ENCODE measurements at places on chromosomes 5 and 9.

DNA sequence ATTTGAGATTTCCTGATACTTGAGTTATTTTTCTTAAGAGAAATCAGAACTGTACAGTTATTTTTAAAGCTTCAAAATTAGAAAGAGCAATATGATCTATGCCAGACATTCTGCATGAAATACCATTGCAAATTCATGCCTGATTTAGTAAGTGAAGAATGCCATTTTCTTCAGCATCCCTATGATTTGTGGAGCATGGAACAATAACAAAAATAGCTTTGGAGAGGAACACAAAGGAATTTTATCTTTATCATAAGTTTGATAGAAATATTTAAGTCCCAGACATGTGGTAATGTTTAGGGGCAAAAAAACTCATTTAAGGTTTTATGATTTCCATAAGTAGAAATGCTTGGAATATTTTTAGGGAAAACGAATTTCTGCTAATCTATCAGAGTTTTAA is 1863.4 kb downstream of the EFNA5 start:
- DNase-seq, result no peak

GRCh38 chr5:1217596-1218206 is 7.5 kb upstream of the SLC6A18 start:
- DNase-seq, result no peak

DNA sequence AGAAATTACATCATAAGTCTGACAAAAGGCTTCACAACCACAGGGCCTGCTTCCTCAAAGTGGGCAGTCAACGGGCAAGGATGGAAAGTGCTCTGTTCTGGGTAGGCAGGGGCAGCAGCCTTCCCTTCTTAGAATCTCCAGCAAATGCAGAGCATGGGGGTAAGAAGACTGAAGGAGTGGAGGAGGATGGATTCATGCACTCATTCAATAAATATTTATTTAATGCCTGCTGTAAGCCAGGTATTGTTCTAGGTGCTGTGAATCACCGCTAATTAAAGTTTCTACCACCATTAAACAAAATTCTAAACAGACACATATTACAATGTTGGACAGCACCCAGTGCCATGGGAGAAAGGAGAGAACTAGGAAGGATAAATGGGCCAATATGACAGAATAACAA is 195.6 kb downstream of the ELAVL2 start:
- no peak for DNase-seq

- no peak for DNase-seq
Measured at GRCh38 chr9:672851-673250, 168.6 kb upstream of the DMRT1 start.

- no peak for DNase-seq
Measured at GRCh38 chr5:15344954-15345353, 155.0 kb upstream of the FBXL7 start.

DNA sequence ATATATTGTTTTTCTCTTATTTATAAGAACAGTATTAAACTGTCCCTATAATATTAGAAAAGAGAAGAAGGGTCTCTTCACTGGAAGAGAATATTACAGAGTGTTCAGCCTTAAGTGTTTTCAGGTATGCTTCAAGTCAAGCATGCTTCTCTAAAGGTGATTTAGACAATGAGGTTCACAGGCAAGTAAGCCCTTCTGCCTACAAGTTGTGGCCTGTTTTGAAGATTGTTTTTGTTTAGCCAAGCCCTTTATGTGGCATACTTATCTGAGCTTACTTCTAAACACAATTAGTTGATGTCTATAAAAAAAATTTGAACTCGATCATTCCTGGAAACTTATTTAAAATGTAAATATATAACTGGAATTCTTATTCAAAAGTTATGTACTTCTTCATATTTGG is 343.8 kb upstream of the CDH18 start:
- DNase-seq, result no peak

DNA sequence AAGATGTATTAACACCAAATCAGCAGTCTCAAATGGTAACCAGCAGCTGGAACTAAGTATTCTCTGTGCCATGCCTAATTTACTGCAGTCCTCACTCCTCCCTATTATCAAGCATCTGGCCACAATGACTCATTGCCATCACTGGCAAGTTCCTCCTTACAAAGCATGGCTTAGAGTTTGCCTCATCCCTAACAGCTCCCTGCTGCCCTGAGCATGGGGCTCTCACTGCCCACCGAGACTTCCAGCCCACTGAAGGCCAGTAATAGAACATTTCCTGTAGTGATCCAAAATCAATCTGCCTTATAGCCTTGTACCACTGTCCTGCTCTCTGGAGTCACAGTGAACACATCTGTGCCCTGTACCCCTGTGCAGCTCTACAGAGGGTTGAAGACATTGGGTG is 211.9 kb upstream of the TRIM32 start:
- no peak for DNase-seq

DNA sequence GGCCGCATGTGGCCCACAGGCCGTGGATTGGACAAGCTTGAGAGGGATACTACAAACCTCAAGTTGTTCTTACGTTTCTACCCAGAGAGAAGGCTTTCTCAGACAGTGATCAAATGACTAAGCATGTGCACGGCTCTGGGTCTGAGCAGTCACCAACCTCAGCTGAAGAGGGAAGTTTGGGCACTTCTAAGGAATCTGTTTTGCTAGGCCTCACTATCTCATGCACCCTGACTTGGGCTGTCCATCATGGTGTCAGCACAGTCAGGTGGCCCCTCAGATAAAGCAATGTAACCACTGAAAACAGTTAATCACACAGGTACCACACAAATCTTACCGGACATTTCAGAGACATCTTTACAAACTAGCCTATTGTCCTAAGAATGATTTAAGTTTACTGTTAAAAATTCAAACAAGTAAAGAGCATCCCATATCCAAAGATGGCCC is 24.6 kb downstream of the CSF2 start:
- no peak for DNase-seq

GRCh38 chr5:59790776-59791475 is 102.6 kb downstream of the PDE4D start:
- no peak for DNase-seq

DNA sequence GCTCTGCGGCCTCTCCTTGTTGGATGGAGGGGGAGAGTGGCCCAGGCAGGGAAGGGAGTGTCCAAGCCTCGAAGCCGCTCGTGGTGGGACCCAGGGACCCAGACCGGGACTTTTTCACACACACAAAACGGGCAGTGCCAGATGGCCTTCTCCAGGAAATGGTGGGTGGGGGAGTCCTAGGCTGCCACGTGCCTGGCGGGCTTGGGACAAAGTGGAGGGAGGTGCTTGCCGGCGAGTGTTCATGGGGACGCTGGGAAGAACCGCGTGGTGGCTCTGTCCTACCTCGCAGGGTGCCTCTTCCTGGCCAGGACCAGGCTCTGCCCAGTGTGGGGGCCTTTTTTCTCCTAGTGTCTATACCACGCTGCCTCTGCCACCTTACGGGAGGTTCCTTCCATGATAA is 155.0 kb upstream of the COL5A1 start:
- DNase-seq, result no peak

GRCh38 chr5:77218263-77218662 is 7.8 kb downstream of the PDE8B start:
- DNase-seq, result no peak

DNA sequence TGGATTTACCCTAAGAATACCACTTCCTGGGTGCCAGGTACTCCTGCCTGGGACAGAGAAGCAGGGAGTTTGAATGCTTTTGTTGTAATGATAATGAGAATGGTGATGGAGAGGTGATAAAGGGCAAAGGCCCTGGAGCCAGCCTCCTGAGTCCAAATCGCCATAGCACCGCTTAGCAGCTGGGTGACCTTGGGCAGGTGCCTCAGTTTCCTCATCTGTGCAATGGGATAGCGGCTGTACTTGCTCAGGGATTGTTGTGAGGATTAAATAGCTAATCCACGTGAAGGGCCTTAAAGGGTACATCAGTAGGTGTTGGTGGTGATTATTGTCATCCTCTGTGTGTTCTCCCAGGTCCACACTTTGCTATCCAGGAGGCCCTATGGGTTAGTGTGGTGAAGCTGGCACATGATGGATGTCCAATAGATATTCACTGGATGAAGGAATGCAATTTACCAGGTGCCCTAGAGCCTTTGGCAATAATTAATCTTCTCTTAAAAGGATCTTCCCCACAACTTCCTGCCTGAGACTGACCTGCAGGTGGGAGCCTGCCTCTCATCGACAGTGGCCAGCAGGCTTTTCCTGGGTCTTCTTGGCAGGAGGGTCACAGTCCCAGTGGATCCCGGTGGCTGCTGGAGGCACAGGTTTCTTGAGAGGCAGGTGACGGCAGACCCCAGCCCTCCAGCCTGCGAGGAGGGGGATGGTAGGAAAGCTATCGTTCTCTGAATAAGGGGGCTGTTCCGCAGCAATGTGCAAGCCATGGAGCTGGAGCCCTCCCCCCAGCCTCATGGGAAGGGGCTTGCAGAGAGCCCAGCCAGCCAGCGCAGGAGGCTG is 160.2 kb downstream of the MACROH2A1 start:
- no peak for DNase-seq

DNA sequence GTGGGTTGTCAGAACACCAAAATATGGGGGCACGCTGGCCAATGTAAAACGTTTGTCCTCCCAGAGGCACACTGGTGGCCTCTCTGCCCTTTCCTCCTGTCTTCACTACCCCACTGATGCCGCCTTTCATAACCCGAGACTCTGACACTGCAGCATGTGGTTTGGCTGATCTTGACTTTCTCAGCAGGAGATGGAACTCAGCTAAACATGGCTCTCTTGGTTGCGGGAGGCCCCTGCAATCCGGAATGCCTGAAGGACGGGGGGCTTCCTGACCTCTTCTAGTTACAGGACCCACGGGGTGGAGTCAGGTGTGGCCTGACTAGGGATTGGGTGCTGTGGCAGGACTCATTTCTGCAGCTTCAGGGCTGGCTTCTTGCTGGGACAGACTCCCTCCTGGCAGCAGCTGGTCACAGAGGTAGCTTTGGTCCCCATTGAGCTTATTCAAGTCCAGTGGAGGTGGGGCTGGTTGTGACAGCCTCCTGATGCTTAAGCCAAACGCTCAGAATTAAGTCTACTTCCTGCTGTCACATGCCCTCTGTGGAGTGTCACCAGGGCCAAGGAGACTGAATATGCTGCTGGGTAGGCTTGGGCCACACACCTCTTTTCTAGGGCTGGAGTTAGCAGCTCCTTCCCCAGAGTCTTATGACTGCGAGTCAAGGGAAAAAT is 44.2 kb downstream of the NXNL2 start:
- DNase-seq, result no peak

DNA sequence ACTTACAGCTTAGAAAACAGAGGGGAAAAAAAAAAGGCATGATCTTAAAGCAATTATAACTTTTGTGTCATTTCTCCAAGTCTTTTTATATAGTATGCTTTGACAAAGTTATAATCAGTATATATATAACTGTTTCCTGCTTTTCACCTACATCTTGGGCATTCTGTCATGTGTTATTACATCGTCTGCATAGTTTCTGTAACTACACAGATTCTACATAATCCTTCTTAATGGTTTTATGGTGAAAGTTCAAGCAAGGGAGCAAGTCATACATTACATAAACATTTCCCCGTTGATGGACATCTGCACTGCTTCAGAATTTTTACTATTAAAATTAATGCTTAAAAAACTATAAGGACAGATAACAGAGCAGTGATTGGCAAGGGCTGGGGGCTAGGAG is 12.1 kb downstream of the FEM1C start:
- DNase-seq, result no peak

- DNase-seq, result no peak
Measured at GRCh38 chr9:86200599-86201162, 58.8 kb downstream of the C9orf153 start.

DNA sequence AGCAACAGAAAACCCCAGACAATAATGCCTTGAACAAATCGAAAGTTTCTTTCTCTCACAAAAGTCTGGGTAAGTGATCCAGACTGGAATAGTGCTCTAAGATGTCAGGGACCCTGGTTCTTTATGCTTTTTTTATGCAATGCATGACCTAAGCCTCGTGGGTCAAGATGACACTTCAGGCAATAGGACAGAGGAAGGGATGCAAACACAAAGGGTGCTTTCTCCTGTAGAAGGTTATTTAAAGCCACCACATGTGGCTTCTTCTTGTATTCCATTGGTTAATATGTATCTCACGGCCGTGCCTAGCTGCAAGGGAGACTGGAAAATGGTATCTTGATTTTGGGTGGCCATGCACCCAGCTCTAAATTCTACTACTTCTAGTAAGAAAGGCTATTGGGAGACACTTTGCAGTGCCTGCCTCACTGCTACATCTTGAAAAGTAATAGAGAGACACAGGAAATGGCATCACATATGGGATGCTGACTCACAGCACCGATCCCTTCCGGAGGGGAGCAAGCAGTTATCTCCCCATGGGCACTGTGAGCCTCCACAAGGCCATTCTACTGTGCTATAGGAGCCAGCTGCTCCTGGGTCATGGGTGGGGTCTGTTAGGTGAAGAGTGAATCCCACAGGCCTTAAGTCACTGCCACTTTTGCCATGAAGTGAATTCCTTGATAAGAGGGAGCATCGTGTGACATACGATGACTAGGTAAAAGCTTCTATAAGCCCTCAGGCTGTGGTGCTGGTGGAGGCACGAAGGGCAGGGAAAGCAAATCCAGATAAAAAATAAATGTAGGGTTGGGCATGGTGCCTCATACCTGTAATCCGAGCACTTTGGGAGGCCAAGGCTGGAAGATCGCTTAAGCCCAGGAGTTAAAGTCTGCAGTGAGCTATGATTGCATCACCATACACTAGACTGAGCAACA is 32.5 kb upstream of the RAB14 start:
- DNase-seq, result no peak

- DNase-seq, result peak; percentile 78
Measured at GRCh38 chr5:81194633-81195334, 38.3 kb upstream of the CKMT2 start.

DNA sequence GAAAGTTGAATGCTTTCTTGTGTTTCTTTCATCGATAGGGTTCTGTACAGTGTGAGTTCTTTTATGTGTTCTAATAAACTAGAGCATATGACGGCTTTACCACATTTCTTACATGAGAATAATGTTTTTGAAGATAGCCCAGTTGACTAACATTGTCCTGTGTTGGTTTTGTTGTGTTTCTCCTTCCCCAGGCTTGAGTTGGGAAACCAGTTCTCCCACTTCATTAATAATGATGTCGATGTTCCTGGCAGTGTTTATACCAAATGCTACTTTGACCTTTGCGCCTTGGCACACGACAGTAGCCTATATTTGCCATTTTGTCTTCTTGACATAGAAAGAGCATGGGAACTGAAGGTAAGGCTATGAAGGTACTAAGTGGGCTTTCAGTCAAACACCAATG is 14.4 kb upstream of the ZNF782 start:
- no peak for DNase-seq

GRCh38 chr9:128274245-128274644 is 1.6 kb downstream of the GOLGA2 start:
- no peak for DNase-seq

DNA sequence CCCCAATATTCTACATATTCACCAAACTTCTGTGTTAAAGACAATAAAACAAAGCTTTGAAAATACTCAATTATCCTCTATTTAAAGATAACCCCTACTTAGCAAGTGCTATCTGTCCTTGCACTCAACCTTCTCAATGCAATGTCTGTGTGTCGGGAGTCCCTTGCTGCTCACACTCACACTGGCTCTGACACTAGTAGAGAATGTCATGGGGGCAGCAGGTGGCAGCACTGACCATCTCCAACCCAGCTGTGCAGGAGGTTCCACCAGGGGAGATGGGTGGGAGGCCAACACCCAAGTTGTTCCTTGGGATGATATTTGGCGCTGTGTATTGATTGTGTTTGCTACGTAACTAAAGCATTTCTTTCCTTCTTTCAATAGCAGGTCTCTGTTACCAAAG is 59.4 kb upstream of the SIMC1 start:
- no peak for DNase-seq

GRCh38 chr5:173454736-173455598 is 126.8 kb upstream of the STC2 start:
- DNase-seq, result no peak
